Effector memory CD4-positive, alpha-beta T cell (primary cell): ENCODE measurements at places on chromosomes 4 and X.

- DNase-seq: no peak
These were observed 71.6 kb downstream of the PPARGC1A start for GRCh38 chr4:23818097-23818885.

DNA sequence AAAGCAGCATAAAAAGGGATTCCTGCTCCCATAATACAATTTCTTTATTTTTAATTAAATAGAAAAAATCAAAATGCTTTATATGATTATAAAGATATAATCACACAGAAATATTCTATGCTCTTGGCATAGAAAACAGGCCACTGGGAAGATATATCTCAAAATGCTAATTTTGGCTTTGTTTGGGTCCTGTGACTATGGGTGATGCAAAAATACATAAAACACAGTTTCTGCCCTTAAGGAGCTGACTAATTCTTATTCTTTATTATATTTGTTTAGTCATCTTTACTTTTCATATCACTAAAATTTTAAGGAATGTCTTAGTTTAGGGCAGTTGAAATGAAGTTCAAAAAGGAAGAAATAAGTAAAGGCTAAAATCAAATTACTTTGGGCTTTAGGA lies 7.0 kb upstream of the BMP3 start:
- DNase-seq: no peak

- peak; percentile 26 for DNase-seq
These were observed 44.4 kb upstream of the TMSB15B start for GRCh38 chrX:103918050-103918449.

- DNase-seq: no peak
These were observed 452.5 kb downstream of the IL15 start for GRCh38 chr4:142088906-142089305.

- no peak for DNase-seq
These were observed 224.9 kb downstream of the FAT4 start for GRCh38 chr4:125539691-125540090.
